Mucosa of gallbladder (tissue), 1 donor: ENCODE measurements at places on chromosomes 5 and 9. TPM values are rescaled to one million over a fixed set of nuclear protein-coding genes. Genes with fewer than 3 reads are reported as not detected.

DNA sequence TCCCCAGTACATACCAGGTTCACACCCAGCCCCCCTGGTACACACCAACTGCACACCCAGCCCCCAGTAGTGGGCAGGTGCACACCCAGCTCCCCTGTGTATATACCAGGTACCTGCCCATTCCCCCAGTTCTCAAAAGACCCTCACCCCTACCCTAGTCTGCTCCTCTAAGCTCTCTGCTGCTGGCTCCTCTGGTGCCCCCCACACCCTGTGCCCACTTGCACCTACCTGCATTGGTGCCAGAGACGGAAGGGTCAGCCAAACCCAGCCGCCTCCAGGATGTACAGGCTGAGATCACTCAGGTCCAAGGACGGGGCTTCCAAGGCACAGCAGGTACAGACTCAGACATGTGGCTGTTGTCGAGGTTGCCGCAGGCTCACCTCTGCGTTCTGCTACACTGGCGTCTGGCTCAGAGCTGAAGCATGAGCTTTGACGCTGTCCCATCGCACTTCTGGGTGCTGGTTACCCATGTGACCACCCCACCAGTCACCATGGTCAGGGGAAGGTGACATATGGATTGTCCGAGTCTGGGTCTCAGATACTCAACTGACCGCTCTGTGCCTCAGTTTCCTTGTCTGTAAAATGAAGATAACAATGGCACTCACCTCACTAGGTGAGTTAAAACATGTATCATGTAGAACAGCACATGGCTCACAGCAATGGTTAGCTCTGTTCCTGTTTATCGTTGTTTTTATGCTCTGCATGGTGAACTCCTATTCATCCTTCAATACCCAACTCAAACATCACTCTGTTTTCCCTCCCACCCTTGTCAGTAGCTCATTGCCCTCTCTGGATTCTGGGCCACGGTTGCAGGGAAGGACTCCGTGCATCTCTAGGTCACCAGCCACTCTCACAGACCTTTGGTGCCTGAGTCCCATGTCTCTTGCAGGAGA is 45.3 kb upstream of the SUSD3 start:
- no peak for DNase-seq

DNA sequence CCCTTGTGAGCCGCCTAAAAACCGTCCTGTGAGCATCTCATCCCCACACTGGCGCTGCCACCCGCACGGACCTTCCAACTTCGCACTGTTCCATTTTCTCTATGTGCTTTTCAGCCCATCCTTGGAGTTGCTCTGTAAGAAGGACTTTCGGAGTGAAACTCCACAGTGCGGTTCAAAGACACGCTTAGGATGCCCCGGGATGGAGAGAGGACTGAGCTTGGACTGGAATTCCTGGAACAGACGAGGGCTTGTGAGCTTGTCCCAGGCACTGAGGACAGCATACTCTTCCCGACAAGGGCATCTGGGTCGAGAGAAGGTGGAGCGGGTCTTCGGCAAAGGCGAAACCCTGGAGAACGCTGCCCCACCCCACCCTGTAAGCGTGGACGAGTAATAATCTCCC is 187.8 kb downstream of the MEF2C start:
- DNase-seq = no peak

- DNase-seq = no peak
These were observed 264.2 kb downstream of the ZSWIM6 start for GRCh38 chr5:61596265-61596664.

Gene RUFY1
- total RNA-seq = 54.7 TPM

Gene CDKN2B
- total RNA-seq = 2.5 TPM

Gene DIPK1B
- 8.8 TPM for total RNA-seq

- no peak for DNase-seq
These were observed 44.0 kb upstream of the MAP1B start for GRCh38 chr5:72063219-72063819.

DNA sequence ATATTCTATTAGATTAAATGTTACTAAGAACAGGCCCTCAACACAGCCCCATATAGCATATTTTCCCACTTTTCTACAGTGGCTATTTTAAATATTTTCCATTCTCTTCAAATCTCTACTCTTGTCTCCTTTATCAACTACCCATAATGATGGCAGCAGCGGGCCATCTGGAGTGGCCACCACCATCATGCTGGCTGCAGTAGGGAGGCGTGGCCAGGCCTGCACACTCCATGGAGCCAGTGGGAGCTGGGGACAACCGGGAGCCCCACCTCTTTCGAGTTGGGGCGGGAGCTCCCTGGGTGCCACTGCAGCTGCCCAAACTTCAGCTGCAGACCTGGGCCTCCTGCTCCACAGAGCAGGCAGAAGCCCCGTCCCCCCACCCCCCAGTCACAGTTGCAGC is 98.4 kb upstream of the RANBP6 start:
- DNase-seq = no peak

Gene PGM5
- total RNA-seq = 96.0 TPM

- DNase-seq = no peak
These were observed 95.8 kb upstream of the KLF9 start for GRCh38 chr9:70510157-70510770.
